ENCODE measurements at places on chromosomes 1 and 21. TPM values are rescaled to one million over a fixed set of nuclear protein-coding genes. Genes with fewer than 3 reads are reported as not detected.

SH2D1B gene
- not detected for total RNA-seq

DISP3 gene
- 2.3 TPM for total RNA-seq

LDLRAD1 gene
- not detected for total RNA-seq

NUP210L gene
- 0.04 TPM for total RNA-seq

LYPD8 gene
- total RNA-seq = not detected

Measured in mesothelial cell of epicardium (in vitro differentiated cells).